HT-29 (cell line): ENCODE measurements at places on chromosomes 11 and 22. TPM values are rescaled to one million over a fixed set of nuclear protein-coding genes. Genes with fewer than 3 reads are reported as not detected.

Gene AIFM3
- 30.9 and 41.7 TPM in 2 replicates for total RNA-seq

Gene KIRREL3
- total RNA-seq = 0.28 and 0.29 TPM in 2 replicates

Gene TUBGCP6
- total RNA-seq = 30.8 and 32.2 TPM in 2 replicates

GRCh38 chr11:409600-410483, 5.0 kb downstream of the SIGIRR start:
- peak; percentile 48 for DNase-seq

DNA sequence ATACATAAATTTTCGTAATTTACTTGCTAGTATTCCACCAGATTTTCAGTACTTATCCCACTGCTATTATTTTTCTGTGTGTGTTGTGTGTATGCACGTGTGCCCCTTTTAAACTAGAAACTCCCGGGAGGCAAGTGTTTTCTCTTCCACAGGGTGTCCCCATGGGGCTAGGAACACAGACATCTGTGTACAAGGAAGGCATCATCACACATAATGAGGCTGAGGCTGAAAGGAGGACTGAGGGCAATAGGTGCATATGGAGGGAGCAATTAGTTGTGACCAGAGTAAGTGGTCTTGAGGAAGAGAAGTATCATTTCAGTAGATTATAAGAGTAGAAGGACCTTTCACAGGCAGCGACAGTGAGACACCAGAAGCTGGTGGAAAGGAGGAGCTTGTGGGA, 2.1 kb upstream of the DPAGT1 start:
- no peak for DNase-seq

- no peak for DNase-seq
Measured at GRCh38 chr22:44441401-44442185, 56.4 kb downstream of the RTL6 start.

- DNase-seq = peak; percentile 9
Measured at GRCh38 chr11:93850594-93851018, at the start of gene VSTM5. Gene VSTM5 (minus strand): TSS chr11:93850618. CDS start chr11:93850502, 116 bp downstream.

GRCh38 chr11:118325283-118325682, 17.2 kb downstream of the CD3D start:
- no peak for DNase-seq
